Neural crest cell (in vitro differentiated cells): ENCODE measurements at places on chromosomes 3 and 15. TPM values are rescaled to one million over a fixed set of nuclear protein-coding genes. Genes with fewer than 3 reads are reported as not detected.

GRCh38 chr15:77455696-77456321, 35.1 kb downstream of the HMG20A start:
- no peak for DNase-seq

DNA sequence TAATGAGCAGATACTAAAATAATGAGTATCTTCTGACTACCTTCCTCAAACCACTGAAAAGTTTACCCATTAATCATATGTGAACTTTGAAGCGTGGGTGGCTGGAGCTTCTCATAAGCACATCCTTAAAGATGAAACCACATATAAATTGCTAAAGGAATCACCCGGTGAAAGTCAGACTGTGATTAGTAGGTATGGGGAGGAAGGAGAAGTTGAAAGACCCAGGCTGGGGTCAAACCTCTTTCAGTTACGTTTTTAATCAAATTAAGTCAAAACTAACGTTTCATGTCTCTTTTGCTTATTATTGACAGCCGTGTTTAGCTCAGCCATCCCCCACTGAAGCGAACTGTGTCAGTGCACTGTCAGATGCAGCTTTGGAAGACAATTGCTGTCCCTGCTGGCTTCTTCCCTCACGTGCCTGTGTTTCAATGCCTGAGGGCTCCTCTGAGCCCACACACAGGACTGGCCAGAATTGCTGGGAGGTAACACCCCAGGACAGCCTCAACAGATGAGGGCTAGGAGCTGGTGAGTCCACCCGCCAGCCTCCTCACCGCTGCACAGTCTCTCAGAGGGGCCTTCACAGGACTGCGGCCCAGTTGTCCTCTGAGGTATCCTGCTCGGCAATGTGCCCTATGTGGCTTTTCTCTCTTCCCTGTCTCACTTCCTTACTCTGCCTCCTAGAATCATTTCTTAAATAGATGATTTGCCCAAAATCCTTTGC, 29.3 kb upstream of the SH3BP5 start:
- no peak for DNase-seq

DNA sequence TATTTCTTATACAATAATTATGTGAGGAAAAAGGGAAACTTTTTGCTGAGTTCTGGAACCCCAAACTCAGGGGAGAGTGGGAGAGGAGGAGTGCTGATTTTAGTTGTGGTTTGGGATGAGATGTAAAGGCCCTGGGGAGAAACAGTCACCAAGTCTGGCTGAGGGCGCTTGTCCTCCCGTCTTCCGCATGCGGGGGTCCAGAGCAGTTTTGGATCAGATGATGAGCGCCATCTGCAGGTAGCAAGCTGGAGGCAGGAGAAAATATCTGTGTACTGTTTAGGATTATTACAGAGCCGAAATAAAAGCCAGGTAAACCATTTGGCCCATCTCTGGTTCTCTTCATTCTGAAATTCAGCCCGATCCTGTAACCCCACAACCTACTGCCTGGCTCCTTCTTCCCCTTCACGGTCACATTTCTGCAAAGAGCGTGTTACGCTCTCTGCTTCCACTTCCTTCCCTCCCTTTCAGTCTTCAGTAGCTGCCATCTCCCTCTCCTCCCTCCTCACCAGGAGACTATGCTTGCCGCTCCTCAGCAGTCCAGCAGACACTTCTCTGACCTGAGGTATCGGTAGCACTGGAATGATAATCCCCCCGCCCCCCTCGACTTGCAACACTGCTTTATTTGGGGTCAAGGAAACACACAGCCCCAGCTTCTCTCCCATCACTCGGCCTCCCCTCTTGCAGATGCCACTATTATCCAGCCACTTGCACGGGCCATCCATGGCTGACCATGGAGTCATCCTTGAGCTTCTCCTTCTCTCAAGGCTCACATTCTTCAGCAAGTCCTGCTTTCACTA, 1.4 kb upstream of the PARP14 start:
- DNase-seq, result peak; percentile 77

GRCh38 chr3:10423171-10423882, 82.1 kb downstream of the ATP2B2 start:
- DNase-seq, result no peak

SLC51A gene
- not detected in 2 replicates for total RNA-seq

GOLGA8G gene
- not detected in 2 replicates for total RNA-seq

DNA sequence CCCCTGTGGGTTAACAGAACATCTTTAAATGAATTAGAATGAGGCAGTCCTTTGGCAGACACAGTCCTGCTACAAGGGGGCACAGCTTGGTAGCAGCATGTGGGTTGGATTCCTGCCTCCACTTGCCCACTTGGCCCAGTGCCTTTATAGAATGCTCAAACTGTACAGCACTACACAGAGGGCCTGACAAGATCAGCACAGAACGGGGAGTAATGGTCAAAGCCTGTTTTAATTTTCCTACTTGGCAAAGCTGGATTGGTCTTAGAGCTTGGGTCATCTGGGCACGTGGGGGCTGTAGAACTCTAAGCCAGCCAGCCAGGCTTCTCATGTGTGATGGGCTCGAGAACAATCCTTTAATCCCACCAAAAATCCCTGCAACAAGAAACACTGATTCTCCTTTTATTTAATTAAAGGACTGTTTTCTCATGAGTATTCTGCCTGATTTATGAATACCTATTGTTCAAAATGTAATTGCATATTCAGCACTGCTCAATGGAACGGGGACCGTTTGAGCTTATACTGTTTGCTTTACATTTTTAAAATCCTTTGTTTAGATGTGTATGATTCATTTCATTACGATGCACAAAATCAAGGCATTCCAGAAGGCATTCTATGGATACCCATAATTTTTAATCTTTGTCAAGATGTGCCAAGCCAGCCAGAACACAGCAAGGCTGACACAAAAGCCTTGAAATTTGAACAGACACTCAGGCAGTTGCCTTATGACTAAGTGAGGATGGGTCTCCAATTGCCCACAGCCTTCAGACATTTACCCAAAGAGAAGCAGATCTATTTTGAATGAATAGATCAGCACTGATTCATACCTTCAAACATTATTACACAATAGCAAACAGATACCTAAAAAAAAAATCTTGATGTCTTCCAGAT, 249.3 kb upstream of the TGFBR2 start:
- DNase-seq, result no peak

NME9 gene
- 0.79 TPM in 1 of 2 replicates, not detected in the other for total RNA-seq

DNA sequence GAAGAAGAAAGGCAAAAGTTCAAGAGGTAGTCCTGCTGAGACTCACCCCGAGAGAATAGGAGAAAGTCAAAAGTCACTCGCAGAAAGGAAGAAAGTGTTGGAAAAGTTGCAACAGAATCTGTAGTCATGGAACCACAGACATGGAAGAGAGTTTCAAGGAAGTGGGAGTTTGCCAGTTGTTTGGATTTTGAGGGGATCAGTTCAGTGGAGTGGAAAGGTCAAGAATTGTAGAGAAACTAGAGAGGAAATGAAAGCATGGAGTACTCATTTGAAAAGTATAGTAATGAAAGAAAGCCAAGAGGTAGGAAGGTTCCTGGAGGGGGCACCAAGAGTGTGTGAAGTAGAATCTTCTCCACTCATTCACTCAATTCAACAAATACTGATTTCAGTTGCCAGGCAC, 34.7 kb downstream of the SPTSSB start:
- no peak for DNase-seq

GRCh38 chr15:48096355-48096786, 24.4 kb upstream of the SLC24A5 start:
- DNase-seq, result no peak

DNA sequence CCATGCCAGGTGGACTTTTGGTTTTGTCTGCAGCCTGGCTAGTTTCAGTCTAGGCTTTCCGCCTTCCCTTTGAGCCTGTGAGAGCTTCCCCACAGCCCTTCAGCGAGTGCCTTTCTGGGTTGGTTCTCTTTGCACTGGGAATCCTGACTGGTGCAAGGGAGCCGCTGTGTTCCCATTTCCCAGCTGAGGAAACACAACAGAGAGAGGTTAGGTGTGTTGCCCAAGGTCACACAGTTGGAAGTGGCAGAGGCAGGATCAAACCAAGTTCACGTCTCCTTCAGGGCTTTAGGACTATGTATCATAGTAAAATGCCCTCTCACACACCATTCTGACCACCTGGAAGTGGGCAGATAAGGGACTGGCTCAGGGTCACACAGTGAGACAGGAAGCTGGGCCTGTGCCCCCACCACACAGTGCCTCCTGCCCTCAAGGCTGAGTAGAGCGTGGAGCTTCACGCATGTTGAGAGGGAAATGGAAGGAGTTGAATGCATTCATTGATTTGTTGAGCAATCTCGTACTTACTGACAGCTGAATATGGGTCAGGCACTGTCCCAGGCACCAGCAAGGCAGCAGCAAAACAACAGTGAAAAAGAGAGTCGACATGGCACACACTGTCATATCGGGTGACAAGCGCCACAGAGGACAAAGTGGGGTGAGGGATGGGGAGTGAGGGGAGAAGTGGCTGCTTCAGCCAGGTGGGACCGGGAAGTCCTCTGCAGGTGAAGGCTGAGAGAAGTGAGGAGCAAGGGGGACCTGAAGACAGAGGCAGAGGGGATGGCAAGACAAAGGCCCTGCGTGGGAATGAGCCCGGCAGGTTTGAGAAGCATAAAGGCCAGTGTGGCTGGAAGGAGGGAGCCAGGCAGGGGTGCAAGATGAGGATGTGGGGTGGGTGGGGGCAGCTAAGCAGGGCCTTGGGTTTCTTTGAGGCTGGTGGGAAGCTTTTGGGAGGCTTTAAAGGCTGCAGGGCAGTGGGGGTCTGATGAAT, 12.3 kb upstream of the ANPEP start:
- DNase-seq, result no peak

DNA sequence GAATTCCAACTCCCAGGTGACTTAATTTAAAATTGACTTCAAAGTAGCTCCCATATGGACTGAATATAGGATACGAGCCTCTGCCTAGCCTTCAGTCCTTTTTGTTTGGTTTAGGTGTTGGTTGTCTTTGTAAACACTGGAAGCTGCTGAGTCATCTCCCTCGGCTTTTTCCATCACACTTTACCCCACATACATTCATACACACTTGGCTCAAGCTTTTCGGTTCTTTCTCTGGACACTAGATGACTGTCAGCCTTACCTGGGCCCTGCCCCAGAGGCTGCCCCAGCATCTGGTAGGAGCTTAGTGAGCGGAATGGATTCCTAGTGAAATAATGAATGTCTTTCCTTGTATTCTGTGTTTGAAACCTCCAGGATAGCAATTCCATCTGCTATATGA, 201.5 kb upstream of the IL12A start:
- DNase-seq, result no peak

GRCh38 chr15:66951531-66952320, 113.7 kb upstream of the SMAD3 start:
- DNase-seq, result no peak

- no peak for DNase-seq
These were observed 390 bp upstream of the TLE3 start for GRCh38 chr15:70098153-70098460.

DNA sequence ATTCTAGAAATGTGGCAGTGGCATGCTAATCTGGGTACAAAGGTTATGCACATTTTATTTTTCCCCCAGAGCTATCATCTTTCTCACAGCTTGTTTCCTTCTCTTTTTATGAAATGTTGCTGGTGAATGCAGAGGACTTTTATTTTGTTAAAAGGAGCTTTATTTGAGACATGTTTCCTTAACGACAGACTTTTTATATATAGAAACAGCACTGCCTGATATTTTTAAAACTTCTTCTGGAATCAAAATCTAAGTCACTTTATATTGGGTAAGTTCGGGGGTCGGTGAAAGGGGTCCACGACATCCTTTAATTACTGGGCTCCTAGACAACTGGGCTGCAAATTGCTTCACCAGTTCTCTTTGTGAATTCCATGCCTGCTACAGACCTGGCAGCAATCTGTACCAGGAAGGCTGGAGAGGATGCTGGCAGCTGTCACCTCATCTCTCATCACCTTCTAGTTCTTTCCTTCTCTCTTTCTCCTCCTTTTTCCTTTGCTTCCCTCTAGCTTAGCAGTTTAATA, 464.7 kb downstream of the PDCD6IP start:
- no peak for DNase-seq

- DNase-seq, result no peak
These were observed 248.4 kb downstream of the ZNF385D start for GRCh38 chr3:21502656-21503055.

GRCh38 chr15:50425219-50425618, 1.0 kb downstream of the USP8 start:
- DNase-seq, result no peak

TMEM158 gene
- total RNA-seq, result 10.6 and 10.7 TPM in 2 replicates

DNA sequence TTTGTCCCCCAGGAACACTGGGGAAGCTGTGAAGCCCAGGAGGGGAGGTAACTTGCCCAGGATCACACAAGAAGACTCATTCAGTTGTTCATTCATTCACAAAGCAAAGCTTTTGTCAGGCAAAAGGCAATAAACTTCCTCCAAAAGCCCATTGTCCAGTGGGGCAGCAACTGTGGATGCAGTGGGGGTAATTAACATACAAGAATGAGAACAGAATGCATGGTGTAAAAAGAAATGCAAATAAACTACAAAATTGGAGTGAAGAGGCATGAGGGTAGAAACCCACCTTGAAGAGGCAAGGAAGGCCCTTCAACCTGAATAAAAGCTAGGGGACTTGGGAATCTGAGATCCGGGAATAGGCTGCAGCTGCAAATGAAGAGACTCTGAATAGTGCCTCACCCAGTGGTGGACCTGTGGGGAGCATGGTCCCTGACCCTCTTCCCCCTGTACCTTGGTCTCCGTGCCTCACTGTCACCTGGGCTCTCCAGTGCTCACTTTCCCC, 363.6 kb downstream of the CLSTN2 start:
- no peak for DNase-seq

NRG4 gene
- total RNA-seq, result not detected in 2 replicates

DNA sequence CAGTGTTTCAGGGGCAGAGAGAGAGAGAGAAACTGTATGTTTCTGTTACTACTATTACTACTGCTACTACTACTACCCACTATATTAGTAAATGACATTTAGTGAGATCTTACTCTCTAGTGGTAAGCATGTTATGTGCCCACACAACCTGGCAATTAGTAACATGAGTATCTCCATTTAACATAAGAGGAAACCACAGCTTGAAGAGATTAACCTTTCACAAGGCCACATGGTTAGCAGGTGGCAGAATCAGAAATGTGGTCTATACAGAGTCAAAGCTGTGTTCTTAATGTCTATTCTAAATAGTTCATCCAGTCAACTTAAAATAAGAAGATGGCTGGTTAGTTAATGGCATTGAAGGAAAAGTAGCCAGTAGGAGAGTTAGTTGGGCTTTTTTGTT, 961.6 kb downstream of the MCTP2 start:
- no peak for DNase-seq

ARRDC4 gene
- total RNA-seq, result 13.3 and 14.2 TPM in 2 replicates

GRCh38 chr15:99130765-99131440, 26.0 kb downstream of the SYNM start:
- no peak for DNase-seq

SEC61A1 gene
- 181 and 184 TPM in 2 replicates for total RNA-seq

GRCh38 chr3:41424543-41425300, 225.4 kb downstream of the CTNNB1 start:
- DNase-seq, result no peak

- no peak for DNase-seq
These were observed 4.4 kb upstream of the VHL start for GRCh38 chr3:10137178-10137577.

- DNase-seq, result no peak
These were observed 75.6 kb upstream of the ADPGK start for GRCh38 chr15:72859017-72859756.

DNA sequence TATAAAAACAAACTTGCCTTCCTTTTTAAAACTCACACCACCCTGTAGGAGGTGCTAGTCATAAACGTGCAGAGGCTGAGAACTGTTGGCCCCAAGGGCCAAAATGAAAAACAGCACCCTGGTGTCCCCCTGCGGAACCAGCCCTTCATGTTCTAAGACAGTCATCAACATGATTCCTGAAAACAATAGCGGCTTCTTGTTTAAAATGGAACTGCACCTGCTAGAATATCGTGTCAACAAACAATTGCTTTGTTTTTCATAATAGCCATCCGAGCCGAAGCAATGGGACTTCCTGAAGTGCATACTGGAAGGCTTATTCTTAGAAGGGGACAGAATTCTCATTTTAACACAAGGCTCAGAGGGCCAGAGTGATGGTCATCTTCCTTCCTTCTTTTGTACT, 43.7 kb downstream of the MECOM start:
- DNase-seq, result no peak
